ENCODE measurements at places on chromosomes 2 and 18. TPM values are rescaled to one million over a fixed set of nuclear protein-coding genes. Genes with fewer than 3 reads are reported as not detected.

Gene UGT1A5
- total RNA-seq: not detected

Gene PMS1
- total RNA-seq: 12.7 TPM

Gene KCNJ3
- not detected for total RNA-seq

Gene KCNG2
- total RNA-seq: 4.7 TPM

Gene CASP8
- 17.6 TPM for total RNA-seq

Gene MEP1B
- not detected for total RNA-seq

Gene CYTIP
- total RNA-seq: not detected

Gene GNAL
- total RNA-seq: 1.8 TPM

Gene ANKRD36
- 7.7 TPM for total RNA-seq

Gene REG3A
- not detected for total RNA-seq

Gene RAMP1
- 21.7 TPM for total RNA-seq

Gene FEV
- not detected for total RNA-seq

Gene ZFAND2B
- total RNA-seq: 24.8 TPM

Gene TMEM200C
- total RNA-seq: 2.5 TPM

Gene PROKR1
- total RNA-seq: 0.13 TPM

Gene FAM117B
- total RNA-seq: 2.6 TPM

Gene CYP27C1
- total RNA-seq: 0.48 TPM
